ENCODE measurements at places on chromosomes 7 and 10.

GRCh38 chr10:88293073-88293472, 290.0 kb downstream of the RNLS start:
- no peak for DNase-seq

DNA sequence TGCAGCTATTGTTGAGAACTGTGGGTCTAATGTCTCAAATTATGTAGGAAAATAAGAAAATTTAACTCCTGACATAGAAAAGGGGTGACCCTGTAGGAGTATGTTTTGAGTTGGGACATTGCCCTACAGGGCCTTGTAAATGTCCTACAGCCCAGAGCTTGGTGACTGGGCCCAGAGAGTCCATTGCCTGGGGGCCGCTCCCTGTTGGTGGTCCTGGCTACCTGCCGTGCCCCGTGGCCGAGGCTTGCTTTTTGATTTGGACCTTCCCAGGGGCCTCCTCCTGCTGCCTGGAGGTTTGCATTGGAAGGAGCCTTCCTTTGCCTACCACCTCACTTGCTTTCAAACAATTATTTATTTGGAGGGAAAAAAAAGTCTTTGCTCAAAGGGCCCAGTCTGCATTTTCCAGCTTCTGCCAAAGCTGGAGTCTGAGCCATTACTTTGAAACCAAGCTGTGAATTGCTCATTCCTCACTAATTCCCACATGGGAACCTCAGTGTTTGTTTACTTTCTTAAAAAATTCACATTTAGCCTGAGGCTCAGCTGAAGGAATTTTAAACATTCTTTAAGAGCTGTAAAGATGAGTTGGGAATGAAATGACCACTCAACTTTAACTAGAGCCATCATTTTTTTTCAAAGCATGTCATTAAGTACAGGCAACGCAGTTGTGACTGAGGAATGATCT, 355.0 kb downstream of the GLRX3 start:
- DNase-seq, result no peak

GRCh38 chr7:140284062-140284461, 107.3 kb upstream of the KDM7A start:
- no peak for DNase-seq

GRCh38 chr10:110069502-110069982, 61.8 kb downstream of the ADD3 start:
- no peak for DNase-seq

DNA sequence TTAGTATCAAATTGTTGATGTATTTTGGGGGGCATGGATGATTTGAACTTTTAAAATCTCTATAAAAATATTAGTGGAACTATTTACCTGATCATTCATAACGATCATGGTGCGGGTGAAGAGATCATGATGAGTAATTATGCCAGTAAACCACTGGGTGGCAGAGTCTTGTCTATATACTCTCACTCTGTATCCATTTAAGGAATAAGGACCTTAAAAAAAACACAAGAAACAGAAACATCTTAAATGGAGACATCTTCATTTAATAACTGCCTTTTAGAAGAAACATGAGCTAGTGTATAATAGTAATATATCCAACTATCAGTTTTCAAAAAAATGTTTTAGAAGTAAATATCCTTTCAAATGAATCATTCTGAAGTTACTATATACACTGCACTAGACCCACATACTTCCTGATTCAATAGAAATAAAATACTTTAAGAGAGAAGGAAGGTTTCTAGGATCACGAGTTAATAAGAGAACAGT, 84.0 kb downstream of the NRBF2 start:
- no peak for DNase-seq

DNA sequence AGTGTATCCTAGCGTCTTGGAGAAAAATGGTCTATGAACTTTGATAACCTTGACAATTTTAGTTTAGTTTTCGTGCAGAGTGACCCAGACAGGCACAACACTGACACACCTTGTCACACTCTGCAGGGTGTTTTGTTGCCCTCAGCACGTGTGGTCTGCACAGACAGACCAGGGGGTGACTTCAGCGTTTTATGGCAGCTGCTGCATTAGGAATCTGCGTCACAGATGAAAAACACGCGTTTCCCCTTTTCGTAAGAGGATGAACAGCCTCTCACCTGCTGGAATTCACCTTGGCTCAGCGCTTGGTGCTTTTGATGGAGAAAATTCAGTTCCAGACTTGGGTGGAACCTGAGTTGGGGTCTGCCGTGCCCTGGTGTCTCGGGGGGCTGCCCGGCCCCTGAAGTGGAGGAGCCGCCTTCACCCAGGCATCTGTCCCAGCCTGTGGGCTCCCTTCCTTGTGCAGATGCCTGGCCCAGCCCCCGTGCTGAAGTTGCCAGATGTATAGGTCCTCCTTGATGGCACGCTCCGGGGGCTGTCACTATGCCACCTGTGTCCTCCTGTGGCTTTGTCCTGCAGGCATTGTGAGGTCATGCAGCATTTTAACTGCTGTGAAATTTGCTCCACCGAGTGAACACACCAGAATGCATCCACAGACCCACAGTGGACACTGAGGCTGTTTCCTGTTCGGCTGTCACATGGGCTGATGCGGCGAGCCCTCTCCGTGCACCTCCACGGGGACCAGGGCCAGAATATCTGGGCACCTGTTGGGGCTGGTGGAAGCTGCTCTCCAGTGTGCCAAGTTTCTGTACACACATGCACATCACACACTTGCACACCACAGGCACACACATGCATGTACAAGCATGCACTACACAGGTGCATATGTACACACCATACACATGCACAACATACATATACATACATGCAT, 18.3 kb downstream of the INPP5A start:
- DNase-seq, result no peak

GRCh38 chr10:50874723-50875122, 10.7 kb downstream of the A1CF start:
- DNase-seq, result no peak

DNA sequence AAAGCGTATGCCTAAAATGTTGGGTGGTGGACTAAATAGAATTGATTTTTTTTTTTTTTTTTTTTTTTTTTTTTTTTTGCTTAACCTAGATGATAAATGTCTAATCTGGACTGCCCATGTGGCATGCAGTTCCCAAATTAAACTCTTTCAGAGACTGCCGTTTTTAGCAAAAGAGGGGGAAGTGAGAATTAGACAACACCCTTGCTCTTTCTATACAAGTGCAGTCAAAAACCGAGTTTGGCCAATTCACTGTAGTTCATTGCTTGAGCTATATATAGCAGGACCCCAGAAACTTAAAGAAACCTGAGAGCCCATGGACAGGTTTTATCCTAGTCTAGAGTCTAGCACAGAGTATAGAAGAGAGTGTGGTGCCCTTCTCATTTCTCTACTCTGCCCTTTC, 141.9 kb downstream of the GRM3 start:
- DNase-seq, result no peak

DNA sequence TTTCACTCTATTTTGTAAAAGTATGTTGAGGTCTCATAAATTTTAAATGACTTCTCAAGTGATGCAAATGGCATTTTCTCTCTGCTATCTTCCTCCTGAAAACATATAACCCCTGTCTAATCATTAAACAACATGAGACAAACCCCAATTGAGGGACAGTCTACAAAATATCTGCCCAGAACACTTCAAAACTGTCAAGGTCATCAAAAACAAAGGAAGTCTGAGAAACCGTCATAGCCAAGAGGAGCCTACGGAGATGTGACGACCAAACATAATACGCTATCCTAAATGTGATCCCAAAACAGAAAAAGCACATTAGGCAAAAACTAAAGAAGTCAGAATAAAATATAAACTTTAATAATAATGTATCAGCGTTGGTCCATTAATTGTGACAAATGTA, 282.3 kb upstream of the SEMA3C start:
- DNase-seq, result no peak

DNA sequence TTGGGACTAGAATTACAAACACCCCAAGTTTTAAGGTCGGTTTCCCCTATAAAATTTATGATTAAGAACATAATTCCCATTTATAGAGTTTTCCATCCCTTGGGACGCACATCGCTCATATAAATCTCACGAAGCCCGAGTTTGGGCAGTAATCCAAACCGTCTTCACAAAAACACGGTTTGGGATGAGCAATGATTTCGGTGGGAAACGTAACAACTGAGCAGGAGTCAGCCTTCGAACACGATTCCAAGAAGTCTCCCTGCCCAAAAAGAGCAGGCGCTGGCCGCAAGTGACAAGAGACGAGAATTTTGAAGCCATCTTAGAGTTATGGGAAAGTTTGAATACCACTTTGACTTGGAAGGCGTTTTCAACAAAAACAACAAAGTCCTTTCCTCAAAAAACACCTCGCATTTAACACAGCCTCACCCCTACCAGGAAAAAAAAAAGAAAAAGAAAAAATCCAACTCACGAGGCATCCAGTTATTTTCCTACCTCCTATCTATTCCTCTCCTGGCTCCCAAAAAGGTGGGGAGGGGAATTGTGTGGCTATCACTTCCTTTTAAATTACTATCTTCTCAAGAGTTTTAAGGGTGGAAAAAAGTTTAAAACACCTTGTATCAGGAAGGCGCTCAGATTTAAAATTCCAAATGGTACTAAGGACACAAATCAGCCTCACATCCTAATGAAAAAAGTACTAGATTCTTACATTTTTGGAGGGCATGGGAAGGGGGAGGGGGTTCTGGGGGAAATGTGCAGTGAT, 1.6 kb downstream of the SEPHS1 start:
- no peak for DNase-seq

DNA sequence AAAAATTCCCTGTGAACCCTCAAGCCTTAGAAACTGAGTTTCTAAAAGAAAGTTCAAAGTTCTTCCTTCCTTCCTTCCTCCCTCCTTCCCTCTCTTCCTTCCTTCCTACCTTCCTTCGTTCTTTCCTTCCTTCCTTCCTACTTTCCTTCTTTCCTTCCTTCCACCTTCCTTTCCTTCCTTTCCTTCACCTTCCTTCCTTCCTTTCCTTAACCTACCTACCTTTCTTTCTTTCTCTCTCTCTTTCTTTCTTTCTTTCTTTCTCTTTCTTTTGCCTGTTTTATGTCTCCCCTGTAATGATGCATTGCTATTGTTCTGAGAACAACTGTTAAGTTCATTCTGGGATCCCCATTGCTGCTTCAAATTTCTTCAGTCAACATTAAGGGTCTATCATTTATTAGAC, 551.1 kb downstream of the TFEC start:
- no peak for DNase-seq

DNA sequence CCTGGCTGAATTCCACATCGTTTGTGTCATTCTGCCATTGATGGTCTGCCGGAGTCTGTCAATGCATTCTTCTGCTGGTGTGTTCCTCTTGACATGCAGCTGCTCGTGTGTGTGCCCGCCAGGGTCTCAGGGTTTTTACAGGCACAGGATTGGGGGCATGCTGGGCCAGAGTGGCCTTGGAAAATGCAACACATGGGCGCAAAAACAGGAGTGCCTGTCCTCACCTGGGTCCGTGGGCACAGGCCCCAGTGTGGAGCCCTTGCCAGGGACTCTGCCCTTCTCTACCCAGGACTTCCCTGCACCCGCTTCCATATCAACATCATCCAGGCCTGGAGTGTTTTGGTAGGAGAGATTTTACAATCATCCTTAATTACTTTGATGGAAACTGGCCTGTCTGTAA, 340.7 kb downstream of the KIF20B start:
- DNase-seq, result no peak

DNA sequence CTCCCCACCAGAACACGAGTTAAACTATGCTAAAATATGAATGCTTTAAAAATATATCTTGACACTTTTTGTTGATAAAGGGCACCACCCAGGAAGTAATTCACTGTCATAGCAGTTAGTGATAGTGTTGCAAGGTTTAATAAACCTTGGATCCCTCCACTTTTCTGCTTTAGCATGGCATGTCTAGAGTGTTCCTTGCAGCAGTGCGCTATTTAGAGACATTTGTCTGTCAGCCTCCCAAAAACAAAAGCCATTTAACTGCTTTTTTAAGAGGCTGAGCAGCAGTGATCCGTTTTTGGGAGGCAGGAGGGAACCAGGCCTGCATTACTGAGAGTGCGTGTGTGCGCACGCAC, 69.6 kb upstream of the RAB11FIP2 start:
- no peak for DNase-seq

DNA sequence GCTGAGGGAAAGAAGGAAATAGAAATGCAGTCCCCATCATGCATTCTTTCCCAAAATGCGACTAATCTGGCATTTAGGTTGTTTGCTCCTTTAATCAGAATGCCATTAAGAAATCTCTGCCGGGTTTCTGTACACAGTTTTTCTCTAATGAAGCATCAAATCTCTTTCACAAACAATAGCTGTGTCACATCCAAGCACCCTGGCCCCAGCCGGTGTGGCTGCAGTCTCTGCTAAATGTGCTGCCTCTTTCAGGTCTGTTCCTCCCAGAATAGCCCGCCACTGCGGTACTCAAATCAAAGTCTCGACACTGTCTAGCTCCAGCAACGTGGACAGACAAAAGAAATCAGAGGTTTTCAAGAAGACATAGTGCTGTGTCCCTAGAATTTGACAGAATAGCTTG, 343.8 kb downstream of the KCNMA1 start:
- DNase-seq, result no peak

GRCh38 chr7:11935905-11936304, 103.9 kb upstream of the THSD7A start:
- no peak for DNase-seq

DNA sequence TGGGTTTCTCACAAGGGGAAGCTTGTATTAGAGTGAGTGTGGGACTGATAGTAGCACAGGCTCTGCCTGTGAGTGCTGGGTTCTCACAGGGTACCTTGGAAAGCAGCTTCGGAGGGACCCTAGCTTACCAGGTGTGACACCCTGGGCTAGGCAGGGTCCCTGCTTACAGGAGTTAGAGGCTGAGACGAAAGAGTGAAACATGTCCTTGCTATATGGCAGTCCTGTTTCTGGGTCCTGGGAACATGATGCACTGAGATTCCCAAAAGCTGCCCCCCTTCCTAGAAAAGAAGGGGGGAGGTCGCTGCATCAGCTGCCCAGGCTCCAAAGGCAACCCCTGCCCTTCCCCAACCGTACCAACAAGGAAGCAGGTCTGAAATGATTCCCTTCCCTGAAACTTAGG, 6.3 kb upstream of the ARHGAP22 start:
- DNase-seq, result no peak

- DNase-seq, result no peak
These were observed 773.3 kb downstream of the GRID1 start for GRCh38 chr10:85593226-85593772.

GRCh38 chr10:68628576-68629127, 68.5 kb downstream of the TET1 start:
- DNase-seq, result no peak

DNA sequence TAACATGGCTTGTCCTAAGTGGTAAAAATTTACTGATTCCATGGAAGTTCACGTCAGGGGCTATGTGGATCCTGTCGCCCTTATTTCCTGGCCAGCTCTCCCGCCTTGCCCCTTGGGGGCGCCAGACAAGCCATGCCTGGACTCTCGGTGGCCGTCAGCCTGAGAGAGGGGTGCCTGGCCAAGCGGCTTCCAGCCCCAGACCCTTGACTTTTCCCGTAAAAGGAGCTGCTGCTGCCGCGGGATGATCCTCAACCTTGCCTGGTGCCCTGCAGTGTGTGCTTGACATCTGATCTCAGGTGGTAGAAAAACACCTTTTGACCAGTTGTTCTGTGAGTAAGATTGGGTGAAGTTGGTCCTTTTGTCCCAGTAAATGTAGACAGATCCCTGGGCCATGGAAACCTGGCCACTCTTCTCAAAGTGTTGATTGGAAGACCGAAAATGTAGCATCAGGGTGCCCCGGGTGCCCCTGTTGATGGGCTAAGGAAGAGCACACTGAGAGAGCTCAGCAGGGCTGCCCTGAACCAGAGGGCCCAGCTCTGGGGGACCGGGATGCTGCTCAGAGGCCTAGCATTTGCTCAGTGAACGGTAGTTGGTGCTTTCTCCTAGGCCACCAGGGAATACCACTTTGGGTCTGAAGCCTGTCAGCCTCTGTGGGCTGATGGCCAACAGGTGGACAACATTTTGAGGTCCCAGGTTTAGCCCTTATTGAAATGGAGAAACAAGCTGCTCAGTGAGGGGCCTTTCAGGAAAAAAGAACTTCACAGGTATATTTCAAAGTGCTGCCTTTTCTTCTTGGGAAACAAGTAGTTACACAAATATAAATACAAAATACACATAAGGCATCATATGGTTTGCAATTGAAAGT, 162.5 kb downstream of the LRMDA start:
- DNase-seq, result no peak
